ENCODE measurements at places on chromosomes 16 and 17.
A peak's percentile ranks its signal among the peaks of the same experiment; 100 is the strongest.

DNA sequence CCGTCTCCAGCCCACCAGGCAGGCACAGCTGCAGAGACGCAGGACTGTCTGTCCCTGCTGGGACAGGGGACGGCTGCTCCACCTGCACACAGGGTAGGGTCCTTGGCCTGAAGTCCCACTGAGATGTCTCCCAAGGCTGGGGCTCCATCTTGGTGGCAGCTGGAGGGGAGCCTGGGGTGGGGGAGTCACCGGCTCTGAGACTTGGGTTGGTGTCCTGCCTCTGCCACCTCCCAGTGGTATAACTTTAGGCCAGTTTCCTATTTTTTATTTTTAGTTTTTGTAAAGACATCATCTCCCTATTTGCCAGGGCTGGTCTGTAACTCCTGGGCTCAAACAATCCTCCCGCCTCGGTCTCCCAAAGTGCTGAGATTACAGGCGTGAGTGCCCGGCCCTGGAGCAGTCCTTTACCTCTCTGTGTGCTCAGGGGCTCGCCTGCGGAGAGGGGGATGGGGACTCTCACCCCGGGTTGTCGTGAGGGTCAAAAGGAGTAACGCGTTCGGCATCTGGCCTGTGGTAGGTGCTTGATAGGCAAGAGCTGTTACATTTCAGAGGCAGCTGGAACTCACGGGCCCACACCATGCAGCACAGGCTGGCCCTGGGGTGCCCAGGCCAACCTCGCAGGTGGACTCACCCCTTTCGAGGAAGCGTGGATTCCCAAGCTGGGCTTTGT is 46.6 kb upstream of the DOC2B start:
- DNase-seq, result no peak

- DNase-seq, result peak; percentile 51
These were observed 4.8 kb upstream of the SHISA9 start for GRCh38 chr16:12896562-12896961.

DNA sequence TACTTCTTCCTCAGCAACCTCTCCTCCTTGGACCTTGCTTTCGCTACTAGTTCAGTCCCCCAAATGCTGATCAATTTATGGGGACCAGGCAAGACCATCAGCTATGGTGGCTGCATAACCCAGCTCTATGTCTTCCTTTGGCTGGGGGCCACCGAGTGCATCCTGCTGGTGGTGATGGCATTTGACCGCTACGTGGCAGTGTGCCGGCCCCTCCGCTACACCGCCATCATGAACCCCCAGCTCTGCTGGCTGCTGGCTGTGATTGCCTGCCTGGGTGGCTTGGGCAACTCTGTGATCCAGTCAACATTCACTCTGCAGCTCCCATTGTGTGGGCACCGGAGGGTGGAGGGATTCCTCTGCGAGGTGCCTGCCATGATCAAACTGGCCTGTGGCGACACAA is 429 bp downstream of the OR2C1 start:
- DNase-seq, result no peak

DNA sequence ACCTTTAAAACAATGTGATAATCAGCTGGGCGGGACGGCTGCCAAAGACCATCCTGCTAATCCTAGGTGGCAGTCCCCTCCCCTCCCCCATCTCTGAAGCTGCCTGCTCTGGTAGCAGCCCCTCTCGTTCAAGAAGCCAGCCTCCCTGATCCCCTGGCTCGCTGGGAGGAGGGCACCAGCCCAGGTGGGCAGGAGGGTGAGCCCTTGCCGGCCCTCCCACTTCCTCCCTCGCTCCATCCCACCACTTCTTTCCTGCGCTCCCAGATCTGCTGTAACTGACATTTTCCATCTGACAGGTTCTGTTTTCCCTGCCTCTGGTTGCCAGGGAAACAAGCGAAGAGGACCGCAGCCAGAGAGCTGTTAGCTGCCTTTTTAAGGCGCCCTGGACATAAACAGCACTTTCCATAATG is 155.7 kb upstream of the TNRC6C start:
- peak; percentile 88 for DNase-seq

DNA sequence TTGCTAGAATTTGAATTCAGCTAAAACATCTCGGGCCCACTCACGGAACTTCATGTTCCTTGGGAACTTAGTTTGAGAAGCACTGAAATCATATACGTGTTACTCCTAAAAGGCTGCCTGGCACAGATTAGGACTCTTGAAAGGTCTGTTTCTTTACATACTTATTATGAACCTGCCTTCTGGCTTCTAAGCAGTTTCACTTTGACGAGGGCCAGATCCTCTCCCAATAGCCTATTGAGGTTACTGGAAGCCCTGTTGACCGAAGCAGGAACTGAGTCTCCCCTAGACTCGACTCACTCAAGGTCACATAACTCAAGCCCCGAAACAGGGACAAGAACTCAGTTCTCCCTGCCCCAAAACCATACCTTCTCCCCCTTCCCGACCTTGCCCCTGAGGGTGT is 121.9 kb upstream of the PLCG2 start:
- no peak for DNase-seq

DNA sequence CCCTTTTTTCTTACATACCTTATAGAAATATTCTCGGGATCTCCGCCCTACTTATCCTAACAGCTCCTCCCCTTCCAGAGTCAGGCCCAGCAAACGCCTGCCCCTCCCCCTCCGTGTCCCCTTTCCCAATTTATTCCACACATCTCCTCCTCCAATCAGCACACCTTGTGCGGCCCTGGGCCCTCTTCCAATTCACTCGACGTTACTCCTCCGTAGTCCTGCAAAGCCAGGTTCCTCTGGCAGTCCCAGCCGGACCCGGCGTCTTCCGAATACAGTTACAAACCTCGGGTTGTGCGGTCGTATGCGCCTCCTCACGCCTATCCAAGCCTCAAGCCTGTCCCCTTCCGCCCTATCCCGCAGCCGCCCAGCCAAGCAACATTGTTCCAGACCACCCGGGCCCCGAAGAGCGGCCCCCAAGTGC is 677 bp downstream of the CBX1 start:
- DNase-seq, result peak; percentile 66

- no peak for DNase-seq
These were observed 4.4 kb downstream of the FOXF1 start for GRCh38 chr16:86514481-86515376.

GRCh38 chr16:56919099-56919800 is 12.7 kb upstream of the HERPUD1 start:
- no peak for DNase-seq

Data from NCI-H1092 treated with DMSO at 0.1 percent for 48 hours (cell line).